NCI-H1694 (cell line): ENCODE measurements at places on chromosomes 13 and 19.

DNA sequence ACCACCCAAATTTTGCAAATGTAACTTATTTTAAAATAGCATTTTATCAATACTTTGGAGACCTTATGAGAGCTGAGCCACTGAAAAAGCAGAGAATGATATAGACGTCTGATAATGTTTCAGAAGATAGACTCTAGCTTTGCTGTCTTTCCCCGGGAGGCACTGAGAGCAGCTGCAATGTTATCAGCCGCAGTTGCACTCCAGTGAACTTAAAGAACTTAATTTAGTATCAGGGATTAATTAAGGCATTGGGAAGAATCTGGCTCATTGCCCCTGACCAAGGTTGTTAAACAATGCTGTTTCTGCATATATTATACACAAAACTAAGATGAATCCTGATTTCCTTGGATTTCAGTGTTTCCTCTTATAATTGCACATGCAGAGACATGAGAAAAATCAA lies 75.7 kb upstream of the SGCG start:
- DNase-seq: no peak

- DNase-seq: no peak
Measured at GRCh38 chr13:46968450-46968849, 71.6 kb upstream of the HTR2A start.

GRCh38 chr19:54469496-54469934 lies 3.6 kb downstream of the CDC42EP5 start:
- DNase-seq: no peak

GRCh38 chr13:52878831-52879230 lies 30.4 kb upstream of the PCDH8 start:
- no peak for DNase-seq

GRCh38 chr13:40613192-40613818 lies 53.1 kb downstream of the FOXO1 start:
- no peak for DNase-seq

DNA sequence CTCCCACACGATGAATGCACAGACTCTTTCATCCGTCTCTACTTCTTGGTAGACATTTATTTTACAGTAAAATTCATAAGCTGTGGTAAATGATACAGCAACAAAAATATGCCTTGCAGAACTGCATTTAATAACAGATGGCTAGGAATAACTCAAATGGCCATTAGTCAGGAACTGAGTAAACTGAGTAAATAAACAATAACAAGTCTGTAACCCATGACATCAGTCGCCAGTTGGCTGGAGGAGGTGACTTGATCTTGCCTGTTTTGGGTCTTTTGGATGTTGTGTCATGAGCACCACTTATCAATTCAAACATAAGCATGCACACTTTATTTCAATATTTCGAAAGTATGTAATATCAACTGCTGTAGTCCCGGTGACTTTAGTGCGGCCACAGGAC lies 632.6 kb upstream of the ARGLU1 start:
- no peak for DNase-seq

DNA sequence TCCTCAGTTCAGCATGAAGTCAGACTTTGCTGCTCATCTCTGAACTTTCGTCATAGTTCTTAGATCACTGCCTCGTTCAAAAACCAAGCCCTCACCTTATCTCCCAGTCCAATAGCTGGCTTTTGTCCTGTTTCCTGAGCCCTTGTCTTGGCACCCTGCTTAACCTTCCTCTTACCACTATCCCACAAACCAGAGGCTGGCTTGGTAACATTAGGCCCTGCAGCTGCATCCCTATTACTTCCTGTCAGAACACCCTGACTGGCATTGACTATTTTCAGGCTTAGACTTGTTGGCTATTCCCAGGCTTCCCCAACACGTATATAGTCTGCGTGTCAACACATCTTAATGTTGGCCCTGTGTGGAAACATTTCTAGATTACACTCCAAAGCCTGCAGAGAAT lies 172.4 kb downstream of the VWA8 start:
- DNase-seq: no peak

DNA sequence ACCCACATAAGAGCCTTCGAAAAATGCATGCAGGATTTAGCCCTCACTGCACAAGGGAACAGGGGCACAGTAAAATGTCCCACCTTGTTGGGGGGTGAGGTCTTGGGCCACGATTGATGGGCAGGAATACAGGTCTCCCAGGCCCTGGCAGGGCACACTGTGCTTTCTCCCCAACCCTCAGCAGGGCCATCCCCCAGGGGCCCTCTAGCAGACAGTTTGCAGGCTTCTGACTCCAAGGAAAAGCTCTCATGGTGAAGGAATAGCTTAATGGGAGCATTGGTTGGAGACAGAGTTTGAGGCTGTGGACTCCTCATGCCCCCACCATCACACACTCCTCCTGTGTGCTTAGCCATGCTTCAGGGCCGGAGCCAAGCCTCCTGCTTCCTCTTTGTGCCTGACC lies 484.6 kb downstream of the ZNF536 start:
- DNase-seq: no peak

DNA sequence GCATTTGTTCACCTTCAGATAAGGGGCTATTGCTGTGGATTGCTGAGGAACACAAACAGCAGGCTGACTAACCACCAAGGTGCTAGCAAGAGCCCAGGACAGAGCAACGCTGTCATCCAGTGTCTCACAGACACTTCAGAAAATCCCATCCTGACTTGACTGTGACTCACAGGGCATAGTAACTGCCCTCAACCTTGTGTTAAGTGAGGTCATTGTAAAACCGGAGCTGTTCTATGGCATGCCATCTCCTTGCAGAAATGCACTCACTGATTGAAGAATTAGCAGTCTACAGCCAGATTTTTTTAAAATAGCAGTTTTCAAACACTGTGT lies 51.1 kb downstream of the TNFRSF19 start:
- no peak for DNase-seq

DNA sequence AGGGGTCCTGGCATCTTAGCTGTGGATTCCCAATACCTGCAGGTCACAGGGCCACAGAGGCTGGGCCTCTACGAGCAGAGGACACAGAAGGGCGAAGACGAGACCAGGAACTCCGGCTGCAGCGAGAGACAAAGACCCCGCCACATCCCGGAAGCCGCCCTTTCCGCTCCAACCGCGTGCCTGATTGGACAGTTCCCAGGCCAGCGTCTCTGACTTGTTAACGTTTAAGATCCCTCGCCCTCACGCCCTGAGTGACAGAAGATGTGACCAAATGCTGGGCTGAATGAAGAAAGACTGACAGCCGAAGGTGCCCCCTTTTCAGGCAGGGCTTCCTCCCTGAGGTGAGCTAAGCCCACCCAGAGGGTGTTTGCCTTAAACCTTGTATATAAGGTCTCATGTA lies at the start of gene ZNF98:
TSS of gene ZNF98 (minus strand) at position 136 of the 400 bp plus-strand sequence. CDS start at position 14, 122 bp downstream.
- no peak for DNase-seq
